ENCODE measurements at places on chromosomes 12 and 14.

DNA sequence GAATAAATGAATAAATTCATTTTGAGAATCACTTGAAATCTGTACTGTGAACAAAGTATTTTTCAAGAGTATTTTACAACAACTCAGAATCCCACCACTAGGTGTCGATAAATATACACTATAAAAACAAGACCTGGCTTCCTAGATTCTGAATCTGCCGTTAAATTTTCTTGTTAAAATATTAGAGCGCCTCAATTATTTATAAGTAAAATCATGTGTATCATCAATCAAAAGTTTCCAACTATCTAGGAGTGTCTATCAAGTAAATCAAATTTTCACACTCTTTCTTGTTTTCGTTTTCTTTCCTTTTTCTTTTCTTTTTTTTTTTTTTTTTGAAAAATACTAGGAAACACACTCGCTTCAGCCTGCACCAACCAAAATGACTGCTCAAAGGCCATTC is 179.2 kb upstream of the DCN start:
- DNase-seq = no peak

- DNase-seq = no peak
Measured at GRCh38 chr14:21072781-21073339, 2.8 kb downstream of the ARHGEF40 start.

DNA sequence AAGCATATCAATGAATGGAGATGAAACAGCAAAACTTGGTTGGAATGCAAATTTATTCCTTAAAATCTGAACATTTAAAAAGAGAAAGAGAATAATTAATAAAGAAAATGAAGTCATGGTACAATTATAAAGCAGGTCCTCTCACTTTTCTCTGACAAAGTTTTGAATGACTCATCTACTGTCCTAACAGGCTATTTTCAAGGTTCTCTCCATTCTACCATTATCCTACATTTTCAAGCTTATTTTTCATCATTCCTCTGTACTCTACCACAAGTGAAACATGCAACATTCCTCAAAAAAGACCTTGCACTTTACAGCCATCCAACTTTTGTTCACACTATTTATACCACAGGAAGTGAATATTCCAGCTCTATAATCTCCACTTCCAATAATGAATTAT is 36.9 kb upstream of the AP4S1 start:
- no peak for DNase-seq

DNA sequence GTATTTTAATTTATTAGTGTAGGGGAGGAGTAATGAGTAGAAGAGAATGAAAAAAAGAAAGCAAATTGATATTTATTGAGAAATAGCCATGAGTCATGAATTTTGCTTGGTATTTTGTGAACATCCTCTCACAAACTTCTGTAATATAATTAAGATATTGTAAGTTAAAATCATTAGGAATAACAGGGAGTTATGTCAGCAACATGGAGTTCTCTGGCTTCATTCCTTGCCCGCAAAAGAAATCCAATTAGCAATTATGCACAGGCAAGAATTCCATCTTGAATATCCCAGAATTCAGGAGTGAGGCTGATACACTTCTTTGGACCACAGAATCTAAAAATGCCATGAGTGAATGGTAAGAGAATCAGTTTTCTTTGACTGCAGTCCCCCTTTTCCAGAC is 94.3 kb upstream of the PTHLH start:
- DNase-seq = no peak

- DNase-seq = no peak
Measured at GRCh38 chr12:121751034-121751433, 38.5 kb downstream of the TMEM120B start.

- DNase-seq = no peak
Measured at GRCh38 chr12:26694402-26694801, 138.6 kb downstream of the ITPR2 start.

DNA sequence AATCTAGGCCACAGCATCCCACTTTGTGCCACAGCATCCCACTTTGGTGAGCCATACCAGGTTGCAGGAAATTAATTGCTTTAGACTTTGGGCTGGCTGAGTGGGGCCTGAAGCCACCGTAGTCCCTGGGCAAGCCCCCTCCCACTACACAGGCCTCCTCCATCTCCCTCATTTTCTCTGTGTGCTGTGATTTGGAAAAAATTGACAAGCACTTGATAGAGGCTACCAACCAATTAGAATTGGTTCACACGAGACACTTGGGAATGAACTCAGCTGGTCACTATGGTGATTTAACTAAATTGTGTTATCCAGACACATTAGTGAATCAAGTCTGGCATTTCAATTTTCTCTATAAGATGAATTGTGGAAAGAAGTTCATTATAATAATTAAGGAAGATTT is 481.1 kb downstream of the DIO2 start:
- DNase-seq = no peak

- DNase-seq = no peak
Measured at GRCh38 chr14:58752289-58752688, 114.5 kb downstream of the DACT1 start.

GRCh38 chr12:13023811-13024530 is 20.2 kb upstream of the FAM234B start:
- no peak for DNase-seq

DNA sequence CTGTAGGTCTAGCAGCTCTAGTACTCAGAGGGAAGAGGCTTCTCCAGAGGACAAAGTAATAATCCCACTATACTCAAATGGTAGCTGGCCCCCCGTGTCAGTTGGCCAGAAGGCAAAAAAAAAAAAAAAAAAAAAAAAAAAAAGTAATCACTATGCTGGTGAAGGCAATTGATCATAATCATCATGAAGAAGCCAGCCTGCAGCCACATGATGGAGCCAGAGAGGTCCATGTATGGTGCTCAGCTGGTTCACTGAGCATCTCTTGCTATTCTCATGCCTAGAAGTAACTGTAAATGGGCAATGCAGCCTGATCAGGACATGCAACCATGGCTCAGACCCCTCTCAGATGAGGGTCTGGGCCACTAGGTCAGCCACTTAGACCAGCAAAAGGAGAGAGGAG is 378.8 kb downstream of the MED13L start:
- DNase-seq = no peak

GRCh38 chr12:93387780-93388179 is 10.1 kb downstream of the NUDT4 start:
- DNase-seq = no peak
